ENCODE measurements at places on chromosomes 5 and 9. TPM values are rescaled to one million over a fixed set of nuclear protein-coding genes. Genes with fewer than 3 reads are reported as not detected.

DNA sequence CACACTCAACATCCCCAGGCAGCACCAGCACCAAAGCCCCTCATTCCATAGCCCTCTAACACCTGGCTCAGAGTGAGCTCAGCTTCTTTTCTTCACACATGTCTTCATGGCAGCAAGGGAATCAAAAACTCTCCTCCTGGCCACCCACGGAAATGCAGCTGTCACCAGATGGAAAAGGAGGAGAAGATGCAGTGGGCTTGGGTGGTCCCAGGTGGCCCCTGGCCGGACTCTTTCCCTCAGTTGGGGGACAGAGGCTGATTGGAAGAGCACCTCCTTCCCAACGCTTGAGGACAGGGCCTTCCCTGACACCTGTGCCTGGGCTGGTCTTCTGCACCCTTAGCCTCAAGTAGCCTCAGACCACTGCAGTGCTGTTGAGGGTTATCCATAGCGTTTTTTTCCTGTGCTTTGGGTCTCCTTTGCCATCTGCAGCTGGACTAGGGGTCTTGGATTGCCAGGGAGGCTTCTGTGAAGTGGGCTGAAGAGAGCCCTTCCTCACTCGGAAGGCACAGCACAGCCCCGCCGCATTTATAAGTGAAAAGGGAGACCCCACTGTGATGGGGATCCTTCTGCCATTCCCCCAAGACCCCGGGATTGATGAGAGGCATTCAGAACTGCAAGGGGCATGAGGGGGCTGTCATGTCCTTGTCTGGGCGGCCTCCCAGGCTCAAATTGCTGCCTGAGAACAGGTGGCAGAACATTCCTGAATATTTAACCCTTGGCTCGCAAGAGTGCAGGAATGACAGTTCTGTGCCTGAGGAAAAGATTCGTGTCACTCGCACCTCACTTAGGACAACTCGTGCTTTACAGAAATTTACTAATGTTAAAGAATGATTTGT lies 200.0 kb downstream of the AUH start:
- DNase-seq: no peak

DNA sequence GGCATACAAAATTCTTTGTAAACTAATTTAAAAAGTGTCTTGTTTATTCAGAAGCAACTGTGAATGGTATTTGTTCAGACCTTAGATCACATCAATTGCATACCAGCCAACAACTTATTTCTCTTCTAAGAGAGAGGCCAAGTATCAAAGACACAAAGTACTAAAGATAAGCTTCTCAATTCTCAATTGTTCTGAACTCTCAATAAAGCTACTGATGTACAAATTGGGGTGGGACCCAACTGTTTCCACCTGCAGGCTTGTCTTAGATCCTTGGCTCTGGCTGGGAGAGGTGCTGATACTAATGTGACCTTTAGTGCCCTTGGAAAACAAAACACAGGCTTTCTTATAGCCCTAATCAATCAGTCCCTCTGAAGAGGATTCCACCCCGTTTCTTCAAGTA lies 22.1 kb downstream of the XRCC4 start:
- no peak for DNase-seq

GRCh38 chr9:133769511-133770075 lies 31.4 kb upstream of the SARDH start:
- DNase-seq: no peak

The PCDHB16 gene
- not detected for total RNA-seq

GRCh38 chr5:101995585-101995984 lies 300.5 kb downstream of the SLCO4C1 start:
- DNase-seq: no peak

Data from activated CD4-positive, alpha-beta T cell treated with anti-CD3 and anti-CD28 coated beads, Interleukin-2, amount 10 ng/mL, durations not matched to agents 7 days and 5 days (primary cell).